ENCODE measurements at places on chromosomes 1 and 21.

- peak; percentile 46 for DNase-seq
Measured at GRCh38 chr1:64112281-64112680, 91.1 kb upstream of the UBE2U start.

DNA sequence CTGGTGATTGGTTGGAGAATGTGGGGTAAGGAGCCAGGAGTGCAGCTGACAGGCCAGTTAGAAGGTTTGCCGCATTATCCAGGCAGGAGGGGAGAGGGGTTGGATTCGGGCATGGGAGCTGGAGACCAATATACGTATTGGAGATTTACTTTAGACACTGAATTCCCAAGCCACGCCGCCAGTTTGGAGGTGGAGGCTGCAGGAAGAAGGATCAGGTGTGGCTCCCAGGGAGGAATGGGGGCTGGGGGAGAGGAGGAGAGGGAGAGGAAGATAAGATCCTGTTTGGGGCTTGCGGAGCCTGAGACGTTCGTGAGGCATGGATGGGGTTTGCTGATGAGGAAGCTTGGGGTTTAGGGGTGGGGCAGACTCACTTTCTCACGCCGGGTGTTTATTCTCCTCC lies 155.1 kb upstream of the IGSF21 start:
- no peak for DNase-seq

DNA sequence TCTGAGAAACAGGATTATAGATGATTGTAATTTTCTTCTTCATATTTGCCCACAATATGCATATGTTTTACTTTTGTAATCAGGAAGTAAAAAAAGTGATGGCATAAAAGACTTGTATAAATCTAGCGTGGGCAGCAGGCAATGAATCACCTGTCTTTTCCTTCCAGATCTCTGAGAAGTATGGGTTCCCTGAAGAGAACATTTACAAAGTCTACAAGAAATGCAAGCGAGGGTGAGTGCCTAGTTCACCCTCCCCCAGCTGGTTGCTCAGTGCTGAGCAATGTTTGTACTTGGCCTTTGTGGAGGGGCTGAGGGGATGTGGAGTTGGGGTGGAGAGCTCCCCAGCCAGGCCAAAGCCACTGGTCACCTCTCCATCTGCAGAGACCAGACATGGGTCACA lies 30.7 kb downstream of the GRHL3 start:
- no peak for DNase-seq

DNA sequence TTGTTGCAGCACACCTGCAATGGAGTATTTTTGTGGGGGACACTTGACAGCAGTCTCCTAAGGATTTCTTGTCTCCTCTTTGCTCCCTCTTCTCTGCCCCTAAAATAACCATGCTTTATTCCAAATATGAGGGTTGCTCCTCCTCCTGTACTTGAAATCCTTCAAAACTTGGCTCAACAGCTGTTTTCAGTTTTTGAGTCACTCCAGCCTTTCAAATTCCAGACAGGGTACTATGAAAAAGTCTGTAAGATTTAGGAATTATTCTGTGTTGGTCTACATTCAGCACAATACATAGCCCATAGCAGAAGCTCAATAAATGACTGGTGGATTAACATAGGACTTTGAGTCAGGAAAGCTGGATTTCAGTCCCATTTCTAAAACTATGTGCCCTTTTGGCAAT lies 5.5 kb downstream of the AP4B1 start:
- no peak for DNase-seq

GRCh38 chr1:165463978-165464377 lies 19.1 kb upstream of the RXRG start:
- DNase-seq: no peak

DNA sequence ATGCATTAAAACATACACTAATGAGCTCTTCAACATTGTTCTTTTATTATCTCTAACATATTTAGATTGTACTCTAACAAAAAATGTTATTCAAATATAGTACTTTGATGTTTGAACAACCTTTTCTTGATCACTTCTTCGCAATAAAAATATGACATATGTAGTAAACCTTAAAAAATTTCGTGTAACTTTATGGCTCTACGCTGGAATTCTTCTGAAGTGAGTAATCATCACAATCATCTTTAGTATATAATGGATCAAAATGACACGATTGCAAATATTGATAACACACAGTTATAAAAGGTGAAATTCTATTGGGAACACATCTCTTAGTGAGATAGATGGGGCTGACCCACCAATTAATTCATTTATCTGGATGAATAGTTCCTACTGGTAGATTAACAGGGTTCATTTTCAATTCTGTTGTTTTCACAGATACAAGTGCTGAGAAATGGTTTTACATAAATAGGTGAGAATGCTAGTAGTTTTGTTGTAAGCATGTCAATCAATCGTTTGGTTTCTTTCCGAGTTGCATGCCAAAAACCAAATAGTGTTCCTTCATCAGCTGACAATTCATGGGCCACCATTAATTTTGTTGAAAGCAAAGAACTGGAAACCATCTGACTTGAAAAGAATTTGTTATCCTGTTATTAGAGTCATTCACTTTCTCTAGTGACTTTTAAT lies 1.5 kb upstream of the ZMPSTE24 start:
- no peak for DNase-seq

GRCh38 chr1:104932949-104933679 lies 1183.4 kb downstream of the AMY1C start:
- DNase-seq: no peak

Measured in AG09309 (cell line).